ENCODE measurements at places on chromosomes 11 and 22. TPM values are rescaled to one million over a fixed set of nuclear protein-coding genes. Genes with fewer than 3 reads are reported as not detected.

DNA sequence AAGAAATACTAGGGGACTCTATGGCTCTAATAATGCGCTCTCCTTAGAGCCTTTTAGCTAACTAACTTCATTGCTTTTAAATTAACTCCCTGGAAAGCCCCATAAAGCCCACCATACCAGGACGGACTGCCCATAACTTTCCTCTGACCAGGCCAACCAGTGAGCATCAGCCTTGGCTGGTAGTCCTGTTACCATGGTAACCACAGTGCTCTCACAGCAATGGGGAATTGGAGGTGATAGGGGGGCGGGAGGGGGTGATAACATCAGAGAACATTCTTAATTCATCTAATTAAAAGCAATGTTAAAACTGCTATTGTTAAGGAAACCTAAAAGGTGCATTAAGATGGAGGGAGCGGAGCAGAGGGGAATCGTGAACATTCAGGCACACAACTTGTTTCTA lies 27.2 kb upstream of the CHRM4 start:
- H3K27me3 ChIP-seq, result no peaks in the 10 kb centered on the region
- peaks cover 52% of the 10 kb centered on the region for H3K36me3 ChIP-seq
- peaks cover 13% of the 10 kb centered on the region for H3K4me1 ChIP-seq
- peak; percentile 34 for DNase-seq
- H3K27ac ChIP-seq, result no peak overlapping the region

DNA sequence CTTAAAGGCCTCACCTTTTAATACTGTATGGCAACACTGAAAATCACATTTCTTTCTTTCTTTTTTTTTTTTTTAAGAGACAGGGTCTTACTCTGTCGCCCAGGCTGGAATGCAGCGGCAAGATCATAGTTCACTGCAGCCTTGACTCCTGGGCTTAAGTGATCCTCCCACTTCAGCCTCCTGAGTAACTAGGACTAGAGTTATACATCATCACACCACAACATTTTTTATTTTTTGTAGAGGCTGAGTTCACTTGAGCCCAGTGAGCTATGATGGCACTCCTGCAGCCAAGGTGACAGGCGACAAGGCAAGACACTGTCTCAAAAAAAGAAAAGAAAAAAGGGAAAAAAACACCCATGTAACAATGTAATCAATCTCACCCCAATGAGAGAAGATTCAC lies 10.0 kb downstream of the ARFGAP3 start:
- H3K4me1 ChIP-seq, result no peaks in the 10 kb centered on the region
- H3K4me3 ChIP-seq, result no peak overlapping the region
- DNase-seq, result no peak
- H3K27me3 ChIP-seq, result no peaks in the 10 kb centered on the region
- H3K27ac ChIP-seq, result no peak overlapping the region

Gene KCTD17
- total RNA-seq, result 0.67 TPM

Gene PHF5A
- total RNA-seq, result 73.2 TPM

DNA sequence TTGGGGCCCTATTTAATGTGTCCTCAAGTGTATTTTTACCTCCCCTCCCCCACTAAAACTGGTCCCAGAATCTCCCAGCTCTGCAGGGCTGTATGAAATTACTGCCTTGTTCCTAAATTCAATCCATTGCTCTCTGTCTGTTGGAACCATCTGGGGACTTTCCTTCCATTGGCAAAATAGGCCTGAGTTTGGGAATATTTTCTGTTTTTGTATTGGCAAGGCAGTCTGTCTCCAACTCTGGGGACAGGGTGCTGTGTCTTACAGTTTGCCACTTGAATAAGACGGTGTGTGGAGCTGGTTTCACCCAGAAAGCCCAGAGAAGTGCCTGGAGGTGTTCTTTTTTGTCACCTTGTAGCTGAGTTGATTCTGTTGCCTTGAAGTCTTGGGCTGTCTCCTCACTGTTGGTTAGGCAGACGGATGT lies 1.3 kb downstream of the PACS1 start:
- DNase-seq, result no peak
- H3K27me3 ChIP-seq, result no peaks in the 10 kb centered on the region
- H3K4me3 ChIP-seq, result peak overlapping the region; percentile 72
- peaks cover 50% of the 10 kb centered on the region for H3K36me3 ChIP-seq
- peak overlapping the region; percentile 18 for H3K27ac ChIP-seq
- H3K4me1 ChIP-seq, result peaks cover 31% of the 10 kb centered on the region

- H3K4me3 ChIP-seq, result no peak overlapping the region
- peaks cover 13% of the 10 kb centered on the region for H3K4me1 ChIP-seq
- peak; percentile 85 for DNase-seq
- no peak overlapping the region for H3K27ac ChIP-seq
- no peaks in the 10 kb centered on the region for H3K27me3 ChIP-seq
These were observed 23.6 kb downstream of the ALX4 start for GRCh38 chr11:44286268-44286880.

Gene PNPLA3
- total RNA-seq, result 0.38 TPM

DNA sequence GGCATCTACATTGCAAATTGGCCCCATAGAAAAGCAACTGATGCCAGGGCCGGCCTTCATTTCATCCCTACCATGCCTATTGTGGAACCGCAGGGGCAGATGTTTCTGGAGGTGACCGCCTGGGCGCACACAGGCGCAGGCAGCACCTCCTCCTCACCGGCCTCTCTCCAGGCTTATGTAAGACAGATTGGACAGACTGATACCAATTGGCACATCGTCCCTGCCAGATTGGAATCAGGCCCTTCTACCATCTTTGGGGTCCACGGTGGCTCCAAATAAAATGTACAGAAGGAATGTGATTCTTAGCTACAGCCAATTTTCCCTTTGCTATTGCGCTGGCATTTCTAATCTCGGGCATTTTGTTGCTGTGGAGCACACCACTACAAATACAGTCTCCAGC lies 732.6 kb downstream of the NTM start:
- no peaks in the 10 kb centered on the region for H3K4me1 ChIP-seq
- DNase-seq, result no peak
- H3K4me3 ChIP-seq, result no peak overlapping the region
- H3K36me3 ChIP-seq, result no peaks in the 10 kb centered on the region
- H3K27me3 ChIP-seq, result no peaks in the 10 kb centered on the region
- H3K27ac ChIP-seq, result no peak overlapping the region
